ENCODE measurements at places on chromosomes 11 and 22.

DNA sequence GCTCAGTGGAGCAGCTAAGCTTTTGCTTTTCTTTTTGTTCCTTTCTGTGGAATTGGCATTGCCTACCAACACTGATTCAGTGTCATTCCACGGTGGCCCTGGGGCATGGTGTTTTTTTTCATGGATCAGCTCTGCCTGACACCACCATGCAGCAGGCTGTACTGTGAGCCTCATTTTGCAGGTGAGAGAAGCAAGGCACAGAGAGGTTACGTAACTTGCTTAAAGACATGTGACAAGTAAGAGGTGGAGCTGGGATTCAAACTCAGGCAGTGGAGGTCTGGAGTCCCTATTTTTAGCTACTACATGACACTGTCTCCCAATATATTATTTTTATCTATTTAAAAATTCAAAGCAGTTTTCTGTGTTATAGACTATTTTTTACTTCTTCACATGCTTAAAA, 44.4 kb downstream of the APOL3 start:
- no peak for DNase-seq

GRCh38 chr11:75195167-75195962, 44.5 kb downstream of the SLCO2B1 start:
- DNase-seq, result no peak

DNA sequence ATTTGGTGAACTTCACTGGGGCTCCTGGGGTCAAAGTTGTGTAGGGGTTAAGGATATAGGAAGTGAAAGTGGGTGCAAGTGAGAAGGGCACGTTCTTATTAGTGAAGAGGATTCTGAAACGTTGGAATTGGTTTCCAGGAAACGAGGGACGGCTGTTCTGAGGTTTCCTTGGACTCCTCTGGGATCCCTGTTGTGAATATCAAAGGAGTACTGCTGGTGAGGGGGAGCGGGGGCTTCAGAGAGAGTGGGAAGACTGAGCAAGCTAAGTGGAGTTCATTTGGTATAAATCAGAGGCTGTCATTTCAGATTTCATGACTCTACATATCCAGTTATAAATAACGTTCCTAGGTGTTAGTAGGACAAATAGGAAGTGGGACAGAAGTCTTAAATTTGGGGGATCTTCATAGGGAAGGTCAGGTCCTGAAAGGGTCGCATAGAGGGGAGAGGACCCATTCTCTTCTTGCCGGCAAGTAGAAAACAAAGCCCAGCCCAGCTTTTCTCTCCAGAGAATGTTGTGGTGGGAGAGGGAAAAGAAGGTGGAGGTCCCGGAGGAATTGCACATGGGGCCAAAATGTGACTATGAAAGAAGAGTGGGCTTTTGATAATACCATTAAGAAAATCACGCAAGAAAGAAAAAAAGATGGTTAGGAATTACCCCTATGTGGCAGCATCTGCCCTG, 1.1 kb upstream of the NELL1 start:
- no peak for DNase-seq

GRCh38 chr22:42310291-42311015, 40.0 kb upstream of the TCF20 start:
- DNase-seq, result no peak

DNA sequence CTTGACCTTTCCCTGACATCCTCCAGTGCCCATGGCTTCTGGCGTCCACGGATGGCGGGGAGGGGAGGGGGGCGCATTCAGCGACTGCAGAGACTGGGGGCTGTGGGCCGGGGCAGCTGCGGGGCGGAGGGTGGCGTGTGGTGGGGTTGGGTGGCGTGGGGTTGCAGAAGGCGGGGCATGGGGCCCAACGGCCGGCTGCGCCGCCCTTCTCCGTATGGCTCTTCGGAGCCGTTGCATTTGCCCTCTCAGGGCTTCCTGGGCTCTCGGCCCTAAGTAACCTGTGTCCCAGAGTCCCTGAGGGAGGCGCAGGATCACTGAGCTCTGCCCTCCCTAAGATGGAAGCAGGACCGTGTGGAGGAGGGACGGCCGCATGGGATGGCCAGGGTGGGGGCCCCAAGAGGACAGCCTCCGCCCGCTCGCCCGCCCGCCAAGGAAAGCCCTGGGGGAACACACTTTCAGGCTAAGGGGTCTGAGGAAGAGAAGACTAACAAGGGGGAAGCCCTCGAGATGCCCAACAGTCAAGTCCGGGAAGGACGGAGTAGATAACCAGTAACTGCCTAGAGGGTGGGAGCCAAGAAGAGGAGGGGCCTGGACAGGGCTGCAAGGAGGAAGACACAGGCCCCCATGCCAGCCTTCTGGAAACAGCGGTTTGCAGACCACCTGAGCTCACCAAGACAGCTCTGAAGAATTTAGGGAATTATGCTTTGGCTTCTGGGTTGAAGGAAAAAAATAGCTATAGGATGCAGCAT, 9.2 kb upstream of the AIFM3 start:
- no peak for DNase-seq

All from NCI-H510A (cell line).